ENCODE measurements at places on chromosomes 1 and 21.

GRCh38 chr1:157000686-157001085, 44.9 kb downstream of the ARHGEF11 start:
- no peak for DNase-seq

- DNase-seq: no peak
Observed at GRCh38 chr1:39317111-39317510, 112.6 kb downstream of the MACF1 start.

GRCh38 chr1:170483051-170483450, 48.9 kb upstream of the GORAB start:
- DNase-seq: no peak

GRCh38 chr1:176517484-176517883, 54.5 kb downstream of the PAPPA2 start:
- no peak for DNase-seq

- no peak for DNase-seq
Observed at GRCh38 chr1:12344596-12345349, 114.9 kb downstream of the VPS13D start.

DNA sequence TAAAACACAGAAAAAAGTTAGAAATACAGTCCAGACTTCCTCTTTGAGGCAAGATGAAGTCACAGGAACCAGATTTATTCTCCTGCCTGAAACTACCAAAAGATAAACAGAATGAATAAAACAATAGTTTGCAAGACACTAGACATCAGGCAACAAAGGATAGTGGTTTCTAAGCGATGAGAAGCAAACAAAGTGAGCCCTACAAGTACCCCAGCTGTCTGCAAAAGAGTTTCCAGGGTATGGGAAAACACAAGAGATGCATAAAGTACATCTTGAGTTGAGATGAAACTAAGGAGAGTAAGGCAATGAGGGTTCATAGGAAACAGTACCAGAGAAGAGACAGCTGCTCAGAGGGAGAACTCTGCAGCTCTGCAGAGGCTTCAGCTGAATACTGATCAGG, 83.3 kb upstream of the COL24A1 start:
- no peak for DNase-seq
